ENCODE measurements at places on chromosomes 2 and 18.

DNA sequence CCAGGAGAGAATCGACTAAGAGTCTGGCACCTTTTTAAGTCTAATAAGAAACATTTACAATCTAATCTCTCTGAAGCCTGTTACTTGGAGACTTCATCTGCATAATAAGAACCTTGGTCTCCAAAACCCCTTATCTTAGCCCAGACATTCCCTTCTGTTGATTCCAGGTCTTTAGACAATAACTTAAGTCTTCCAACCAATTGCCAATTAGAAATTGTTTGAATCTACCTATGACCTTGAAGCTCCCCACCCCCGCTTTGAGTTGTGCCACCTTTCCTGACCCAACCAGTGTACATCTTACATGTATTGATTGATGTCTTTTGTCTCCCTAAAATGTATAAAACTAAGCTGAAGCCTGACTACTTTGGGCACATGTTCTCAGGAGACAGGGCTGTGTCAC lies 49.5 kb upstream of the DTNA start:
- no peak for DNase-seq

DNA sequence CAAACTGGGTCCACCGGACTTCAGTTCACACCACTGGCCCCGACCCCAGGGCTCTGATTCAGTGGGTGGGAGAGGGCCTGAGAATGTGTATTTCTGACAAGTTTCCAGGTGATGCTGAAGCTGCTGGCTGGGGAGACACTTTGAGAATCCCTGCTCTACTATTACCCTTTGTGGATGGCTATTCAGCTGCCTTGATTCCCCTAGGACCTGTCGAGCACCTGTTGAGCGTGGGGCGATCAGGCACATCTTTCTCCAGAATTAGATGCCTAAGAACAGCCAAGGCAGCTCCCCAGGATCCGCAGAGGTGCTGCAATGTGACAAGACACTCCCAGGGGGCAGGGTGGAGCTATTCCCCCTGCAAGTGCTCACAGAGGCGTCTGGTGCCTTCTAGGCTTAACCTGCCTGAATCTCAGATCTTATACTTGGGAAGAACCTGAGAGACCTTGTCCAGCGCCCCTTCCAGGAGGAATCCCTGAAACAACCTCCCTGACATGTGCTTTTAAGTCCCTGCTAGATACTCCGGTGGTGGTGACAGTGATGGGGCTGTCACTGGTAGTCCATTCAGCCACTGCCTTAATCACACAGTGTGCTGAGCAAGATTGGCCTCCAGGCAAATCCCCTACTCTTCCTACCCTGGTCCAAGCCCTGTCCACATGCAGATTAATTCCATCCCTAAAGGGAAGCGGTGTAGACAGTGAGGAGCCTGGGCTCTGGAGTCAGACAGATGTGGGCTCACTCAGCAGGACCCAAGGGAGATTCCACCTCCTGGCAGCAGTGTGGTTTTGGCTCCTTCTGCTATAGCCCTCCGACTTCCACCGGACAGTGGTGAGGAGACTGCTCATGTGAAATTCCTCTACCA lies 43.4 kb upstream of the OTOF start:
- DNase-seq: no peak

DNA sequence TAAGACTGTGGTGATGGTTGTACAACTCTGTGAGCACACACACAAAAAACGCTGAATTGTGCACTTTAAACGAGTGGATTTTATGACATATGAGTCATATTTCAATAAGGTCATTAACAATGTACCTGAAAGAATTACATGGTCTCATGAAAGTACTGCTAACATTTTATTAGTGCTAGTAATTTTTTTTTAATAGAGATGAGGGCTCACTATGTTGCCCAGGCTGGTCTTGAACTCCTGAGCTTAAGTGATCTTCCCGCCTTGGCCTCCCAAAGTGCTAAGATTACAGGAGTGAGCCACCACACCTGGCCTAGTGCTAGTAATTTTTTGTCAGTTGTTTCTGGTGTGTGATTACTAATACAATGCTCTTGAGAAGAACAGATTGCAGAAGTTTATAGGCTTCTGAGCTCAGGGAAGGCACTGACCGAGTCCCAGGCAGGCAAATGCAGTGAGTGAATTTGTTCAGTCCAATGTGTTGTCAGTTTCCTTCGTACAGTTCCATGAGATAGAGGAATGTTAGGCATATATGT lies 177.0 kb downstream of the TGIF1 start:
- DNase-seq: no peak

- DNase-seq: no peak
Observed at GRCh38 chr18:39675368-39675767, 2109.8 kb upstream of the CELF4 start.

DNA sequence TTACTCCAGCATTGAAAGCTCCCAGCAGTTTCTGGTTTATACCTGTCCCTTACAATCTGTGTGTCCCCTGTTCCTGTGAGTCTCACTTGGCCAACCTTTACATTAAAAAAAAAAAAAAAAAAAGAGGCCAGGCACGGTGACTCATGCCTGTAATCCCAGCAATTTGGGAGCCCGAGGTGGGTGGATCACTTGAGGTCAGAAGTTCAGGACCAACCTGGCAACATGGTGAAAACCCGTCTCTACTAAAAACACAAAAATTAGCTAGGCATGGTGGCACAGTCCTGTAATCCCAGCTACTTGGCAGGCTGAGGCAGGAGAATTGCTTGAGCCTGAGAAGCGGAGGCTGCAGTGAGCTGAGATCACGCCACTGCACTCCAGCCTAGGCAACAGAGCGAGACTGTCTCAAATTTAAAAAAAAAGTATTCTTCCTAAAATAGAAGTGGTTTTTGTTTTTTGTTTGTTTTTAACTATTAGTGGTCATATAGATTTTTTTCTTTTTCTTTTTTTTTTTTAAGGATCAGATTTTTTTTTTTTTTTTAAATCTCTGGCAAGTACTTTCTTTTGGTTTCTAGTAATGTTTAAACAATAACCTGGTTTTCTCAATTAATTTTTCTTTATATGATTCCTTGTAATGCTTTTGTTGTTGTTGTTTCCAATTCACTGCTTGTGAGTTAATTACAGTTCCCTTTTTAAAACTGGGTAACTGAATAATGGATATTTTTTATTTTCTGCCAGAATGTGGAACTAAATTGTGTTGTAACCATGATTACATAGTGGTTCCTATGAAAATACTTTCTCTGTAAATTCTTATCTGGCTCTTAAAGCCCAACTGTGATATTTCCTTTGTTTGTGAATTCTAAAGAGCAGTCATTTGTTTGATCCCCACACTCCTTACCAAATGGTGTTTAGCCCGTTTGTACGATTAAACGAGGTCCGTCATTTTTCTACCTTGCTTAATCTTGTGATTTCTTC lies 116.8 kb downstream of the CTAGE1 start:
- DNase-seq: no peak

DNA sequence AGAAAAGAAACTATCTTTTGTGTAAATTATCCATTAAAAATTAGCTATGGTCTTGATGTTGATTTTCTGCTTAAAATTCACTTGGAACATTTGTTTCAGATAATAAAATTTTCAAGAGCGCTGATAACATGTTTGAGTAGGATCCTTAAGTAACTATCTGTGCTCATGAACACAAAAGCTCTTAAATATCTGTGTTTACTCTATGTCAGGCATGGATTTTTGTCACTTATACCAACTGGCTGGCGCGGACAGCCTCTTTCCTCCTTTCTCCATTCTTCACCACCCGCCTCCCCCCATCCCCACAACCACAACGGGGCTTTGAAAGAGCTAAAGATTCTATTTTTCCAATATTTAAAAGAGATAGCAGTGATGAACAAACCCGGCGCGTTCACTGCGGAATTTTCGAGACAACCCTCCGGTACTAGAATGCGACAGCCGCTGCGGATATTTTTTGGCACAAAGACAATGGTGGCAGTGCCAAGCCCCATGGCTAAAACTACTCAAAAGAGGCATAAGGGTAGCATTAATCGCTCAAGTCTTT lies 181.5 kb downstream of the TCF4 start:
- DNase-seq: no peak
